H9 (cell line): ENCODE measurements at places on chromosomes 7 and 10. TPM values are rescaled to one million over a fixed set of nuclear protein-coding genes. Genes with fewer than 3 reads are reported as not detected.

The PRPS1L1 gene
- not detected in 2 replicates for total RNA-seq

The TAS2R3 gene
- total RNA-seq, result 0.88 and 1.2 TPM in 2 replicates

The OR2A5 gene
- not detected in 2 replicates for total RNA-seq

The MYL7 gene
- total RNA-seq, result 4.9 and 5.7 TPM in 2 replicates

The COG5 gene
- total RNA-seq, result 20.2 and 21.8 TPM in 2 replicates

The LIPF gene
- not detected in 2 replicates for total RNA-seq

The ARMS2 gene
- not detected in 2 replicates for total RNA-seq

The GIMAP8 gene
- not detected in 2 replicates for total RNA-seq

The AFAP1L2 gene
- 0.77 and 1.0 TPM in 2 replicates for total RNA-seq

The CNPY1 gene
- total RNA-seq, result not detected in 2 replicates

The CFAP43 gene
- total RNA-seq, result 0.26 and 0.64 TPM in 2 replicates

The OR9A2 gene
- total RNA-seq, result not detected in 2 replicates

The HHEX gene
- 1.8 and 2.2 TPM in 2 replicates for total RNA-seq

The PIP gene
- total RNA-seq, result not detected in 2 replicates

The ADCYAP1R1 gene
- 7.4 and 8.9 TPM in 2 replicates for total RNA-seq

The CLIP2 gene
- total RNA-seq, result 21.6 and 22.5 TPM in 2 replicates

The ZNHIT1 gene
- 52.7 and 53.4 TPM in 2 replicates for total RNA-seq

The FAM25C gene
- total RNA-seq, result not detected in 2 replicates

The LRRN3 gene
- 0.77 and 1.0 TPM in 2 replicates for total RNA-seq

The SPDYE16 gene
- not detected in 2 replicates for total RNA-seq

The DOCK1 gene
- total RNA-seq, result 51.5 and 57.0 TPM in 2 replicates

The SUGCT gene
- 2.7 and 5.4 TPM in 2 replicates for total RNA-seq

The CLCN1 gene
- 0.11 and 0.13 TPM in 2 replicates for total RNA-seq

The PAPOLB gene
- total RNA-seq, result 0.04 and 0.13 TPM in 2 replicates

The LSM8 gene
- 51.8 and 52.5 TPM in 2 replicates for total RNA-seq

The NRCAM gene
- 1.8 and 2.3 TPM in 2 replicates for total RNA-seq

The MYH16 gene
- not detected in 2 replicates for total RNA-seq

The PCDH15 gene
- 0.61 and 0.75 TPM in 2 replicates for total RNA-seq

The CALCR gene
- 0.44 and 0.52 TPM in 2 replicates for total RNA-seq

The SFXN2 gene
- 32.7 and 34.7 TPM in 2 replicates for total RNA-seq

The CALML5 gene
- total RNA-seq, result not detected in 2 replicates

The MMD2 gene
- total RNA-seq, result 0.11 and 0.20 TPM in 2 replicates

The TAS2R5 gene
- total RNA-seq, result 0.83 and 0.92 TPM in 2 replicates

The ICA1 gene
- total RNA-seq, result 28.8 and 29.2 TPM in 2 replicates

The CYP2C8 gene
- 0.26 TPM in 1 of 2 replicates, not detected in the other for total RNA-seq

The AZGP1 gene
- 0.24 TPM in 1 of 2 replicates, not detected in the other for total RNA-seq

The GRID1 gene
- total RNA-seq, result 0.35 TPM in 1 of 2 replicates, not detected in the other

The C10orf71 gene
- total RNA-seq, result not detected in 2 replicates

The FGF8 gene
- 14.3 and 20.2 TPM in 2 replicates for total RNA-seq

The TMEM213 gene
- 0.22 TPM in 1 of 2 replicates, not detected in the other for total RNA-seq

The SLC26A5 gene
- 0.11 TPM in 1 of 2 replicates, not detected in the other for total RNA-seq

The TFEC gene
- total RNA-seq, result not detected in 2 replicates

The STAMBPL1 gene
- 3.2 and 4.6 TPM in 2 replicates for total RNA-seq

The GRID2IP gene
- total RNA-seq, result 1.7 TPM in 2 replicates

The SMC3 gene
- 80.6 and 82.4 TPM in 2 replicates for total RNA-seq

The ODAD2 gene
- 2.8 and 4.5 TPM in 2 replicates for total RNA-seq

The BMPER gene
- total RNA-seq, result 0.20 and 0.57 TPM in 2 replicates

The CRHR2 gene
- 0.07 and 0.13 TPM in 2 replicates for total RNA-seq

The PNLIPRP2 gene
- 0.24 and 0.26 TPM in 2 replicates for total RNA-seq

The POLR2J2 gene
- total RNA-seq, result 2.6 and 3.6 TPM in 2 replicates

The ANKRD2 gene
- not detected in 2 replicates for total RNA-seq

The PRSS58 gene
- total RNA-seq, result not detected in 2 replicates
